Stimulated activated CD8-positive, alpha-beta memory T cell treated with anti-CD3 and anti-CD28 coated beads, Interleukin-7, amount 100 ng/mL, for 1 hour (primary cell): ENCODE measurements at places on chromosomes 4 and X.

DNA sequence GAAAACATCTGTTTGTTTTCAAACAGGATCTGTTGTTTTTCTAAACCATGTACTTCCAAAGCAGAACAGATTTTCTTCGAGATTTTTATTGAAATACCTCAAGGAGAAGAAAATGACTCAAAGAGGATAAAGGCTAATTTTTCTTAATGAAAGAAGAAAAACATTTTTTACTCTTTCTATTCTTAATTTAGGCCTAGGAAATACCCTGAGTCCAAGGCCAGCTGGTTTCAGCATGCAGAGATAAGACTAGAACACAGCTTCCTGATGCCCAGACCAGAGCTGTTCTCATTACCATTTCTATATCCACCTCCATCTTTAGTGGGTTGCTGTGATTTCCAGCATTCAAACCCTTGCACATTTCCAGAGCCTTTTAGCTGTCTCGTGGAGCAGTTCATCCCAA, 18.3 kb downstream of the GAB1 start:
- DNase-seq, result no peak

DNA sequence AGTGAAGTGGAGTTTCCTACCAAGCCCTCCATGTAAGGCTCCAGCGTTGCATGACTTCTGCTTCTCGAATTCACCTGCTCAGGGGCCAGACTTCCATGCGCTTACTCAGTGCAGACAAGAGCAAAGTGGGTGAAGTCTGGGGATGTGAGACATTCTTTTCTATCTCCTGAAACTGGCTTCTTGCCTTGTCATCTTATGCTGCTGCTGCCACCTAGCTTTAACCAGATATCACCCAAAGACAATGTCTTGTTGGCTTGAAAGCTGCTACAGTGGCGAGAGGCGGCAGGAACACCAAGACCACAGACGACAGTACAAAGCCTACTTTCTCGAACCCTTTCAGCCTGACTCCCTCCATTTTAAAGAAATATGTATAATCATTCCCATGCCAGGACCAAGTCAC, 103.6 kb upstream of the ADGRG2 start:
- DNase-seq, result no peak

GRCh38 chr4:118762155-118762554, 73.8 kb downstream of the SEC24D start:
- no peak for DNase-seq

DNA sequence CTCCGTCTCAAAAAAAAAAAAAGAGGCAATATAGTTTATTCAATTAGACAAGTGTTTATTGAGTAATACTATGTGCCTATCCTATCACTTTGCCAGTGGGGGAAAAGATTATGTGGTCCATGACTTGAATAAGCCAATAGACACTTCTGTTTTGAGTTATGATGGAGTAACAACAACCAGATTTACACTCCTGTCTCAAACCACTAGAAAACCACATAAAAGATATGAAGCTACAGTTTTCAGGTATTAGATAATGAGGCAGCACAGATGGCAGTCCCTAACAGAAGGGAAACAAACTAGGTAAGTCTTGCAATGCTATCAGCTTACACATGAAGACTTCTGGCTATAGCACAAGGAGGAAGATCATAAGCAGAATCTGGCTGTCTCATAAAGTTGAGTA, 22.5 kb downstream of the NFXL1 start:
- no peak for DNase-seq

- no peak for DNase-seq
These were observed 2.1 kb downstream of the LEF1 start for GRCh38 chr4:108166441-108167315.

GRCh38 chr4:109810552-109811387, 4.8 kb upstream of the GAR1 start:
- DNase-seq, result no peak

- no peak for DNase-seq
These were observed 96.4 kb downstream of the POLA1 start for GRCh38 chrX:24790166-24790565.

- no peak for DNase-seq
These were observed 385.2 kb downstream of the BMPR1B start for GRCh38 chr4:95142932-95143331.

- DNase-seq, result no peak
These were observed 353.8 kb downstream of the MAPK10 start for GRCh38 chr4:86006057-86006456.

DNA sequence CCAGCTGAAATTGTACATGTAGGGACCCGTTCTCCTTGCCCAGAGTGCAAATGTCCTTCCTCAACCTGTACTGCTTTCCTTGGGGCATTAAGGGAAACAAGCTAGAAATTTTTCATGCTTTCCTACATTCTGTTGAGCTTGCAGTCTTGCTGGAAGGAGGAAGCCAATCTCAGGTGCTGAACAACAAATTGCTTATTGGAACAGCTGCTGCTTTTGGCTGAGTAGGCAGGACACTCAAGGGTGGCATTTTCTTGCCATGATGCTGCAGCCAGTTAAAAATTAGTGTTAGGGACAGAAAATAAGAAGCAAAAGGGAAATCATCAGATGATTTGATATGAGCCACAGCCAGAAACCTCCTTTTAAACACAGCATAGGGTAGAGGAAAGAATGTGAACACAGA, 223.7 kb downstream of the QDPR start:
- no peak for DNase-seq

DNA sequence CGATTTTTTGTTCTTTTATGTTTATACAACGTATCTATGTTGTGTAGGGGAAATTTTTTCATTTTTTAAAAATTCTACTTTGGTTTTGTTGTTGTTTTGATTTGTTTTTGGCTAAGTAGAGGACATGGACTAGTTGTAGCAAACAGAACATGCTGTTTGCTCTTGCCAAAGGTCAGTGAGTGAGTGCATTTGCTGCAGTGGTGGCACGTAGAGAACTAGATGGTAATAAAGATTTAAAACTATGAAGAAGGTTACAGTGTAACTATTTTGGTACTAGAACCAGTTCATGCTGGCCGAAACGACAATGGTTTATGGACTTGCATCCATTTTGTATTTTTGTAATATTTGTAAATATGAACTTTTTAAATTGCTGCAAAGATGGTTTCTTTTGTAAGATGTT, 1.9 kb upstream of the SCML1 start:
- DNase-seq, result no peak

- no peak for DNase-seq
These were observed 35.8 kb upstream of the TMEM164 start for GRCh38 chrX:109967156-109967555.

- peak; percentile 0 for DNase-seq
These were observed 64.1 kb downstream of the QDPR start for GRCh38 chr4:17447675-17448298.

DNA sequence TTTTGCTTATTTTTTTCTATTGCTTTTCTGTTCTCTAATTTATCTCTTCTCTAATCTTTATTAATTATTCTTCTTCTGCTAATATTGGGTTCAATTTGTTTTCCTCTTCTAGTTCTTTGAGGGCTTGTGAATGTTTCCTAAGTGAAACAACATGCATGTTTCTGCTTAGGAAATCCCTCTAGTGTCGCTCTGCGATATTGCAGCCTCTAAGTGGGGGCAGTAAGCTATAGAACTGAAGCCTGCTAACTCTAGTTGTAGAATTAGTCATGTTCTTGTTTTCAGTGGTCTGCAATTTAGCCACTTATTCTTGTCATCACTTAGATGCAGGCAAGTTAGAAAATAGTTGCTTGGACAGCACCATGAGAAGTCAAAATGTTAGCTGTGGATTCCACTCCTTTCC, 222.6 kb downstream of the SPIN4 start:
- no peak for DNase-seq

DNA sequence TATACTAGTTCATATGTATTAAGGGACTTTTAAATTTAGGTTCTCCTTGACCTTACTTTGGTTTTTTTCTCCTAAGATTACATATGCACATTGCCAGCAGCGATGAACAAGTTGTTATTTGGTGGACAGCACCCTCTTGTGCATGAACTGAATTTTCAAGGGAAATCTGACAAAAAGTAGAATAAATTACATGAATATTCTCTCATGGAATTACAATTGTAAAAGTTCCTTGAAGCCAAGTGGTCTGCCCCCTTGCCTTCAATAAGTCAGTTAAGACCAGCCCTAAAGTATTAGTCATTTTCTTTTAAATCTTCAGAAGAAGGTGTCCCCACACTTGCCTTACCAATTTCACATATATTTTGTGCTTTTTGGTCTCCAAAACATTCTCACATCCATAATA, 30.7 kb upstream of the SMARCA5 start:
- no peak for DNase-seq

DNA sequence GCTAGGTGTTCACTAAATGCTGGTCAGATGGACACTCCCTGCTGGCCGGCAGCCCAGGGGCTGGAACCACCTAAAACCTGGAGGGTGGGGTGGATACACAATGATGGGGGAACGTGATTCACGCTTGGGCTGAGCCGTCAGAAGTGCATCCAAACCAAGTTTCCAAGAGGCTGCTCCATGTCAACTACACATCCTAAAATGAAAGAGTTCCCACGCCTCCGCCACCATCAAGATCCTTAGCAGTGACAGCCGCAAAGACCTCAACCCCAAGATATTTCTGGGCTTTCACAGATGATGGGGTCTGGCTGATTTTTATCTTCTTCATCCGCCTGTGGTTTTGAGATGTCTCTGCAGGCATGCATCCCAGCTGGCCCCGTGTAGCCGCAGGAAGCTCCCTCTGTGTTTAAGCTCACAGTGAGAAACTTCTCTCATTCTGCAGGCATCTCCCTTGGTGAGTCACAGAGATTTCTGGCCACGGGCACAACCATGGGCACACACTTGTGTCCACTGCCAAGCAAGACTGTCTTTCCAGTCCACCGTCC, 84.4 kb downstream of the HTRA3 start:
- DNase-seq, result no peak

DNA sequence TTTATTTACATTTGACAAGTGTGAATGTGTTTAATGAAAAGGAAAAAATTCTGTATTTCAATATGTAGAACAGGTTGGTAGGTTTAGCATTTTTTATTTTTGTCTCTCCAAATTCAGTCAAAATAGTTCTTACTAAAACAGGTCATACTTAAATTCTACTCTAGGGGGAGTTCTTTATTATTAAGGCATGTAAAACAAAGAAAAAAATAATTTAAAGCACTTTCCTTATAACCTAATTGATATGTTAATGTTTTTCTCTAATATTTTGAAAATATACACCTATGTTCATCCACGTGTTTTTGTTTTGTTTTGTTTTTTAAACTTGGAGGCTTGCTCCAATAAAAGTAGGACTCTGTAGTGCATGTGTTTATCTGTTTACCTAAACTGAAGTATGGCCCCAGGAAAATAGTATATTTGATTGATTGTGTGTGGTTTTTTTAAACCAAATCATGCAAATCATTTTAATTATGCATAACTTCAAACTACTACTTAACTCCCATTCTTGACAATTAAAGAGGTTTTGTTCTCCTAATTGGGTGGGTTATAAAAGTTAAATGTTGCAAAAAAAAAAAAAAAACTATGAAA, 562.7 kb downstream of the RPA4 start:
- DNase-seq, result no peak

DNA sequence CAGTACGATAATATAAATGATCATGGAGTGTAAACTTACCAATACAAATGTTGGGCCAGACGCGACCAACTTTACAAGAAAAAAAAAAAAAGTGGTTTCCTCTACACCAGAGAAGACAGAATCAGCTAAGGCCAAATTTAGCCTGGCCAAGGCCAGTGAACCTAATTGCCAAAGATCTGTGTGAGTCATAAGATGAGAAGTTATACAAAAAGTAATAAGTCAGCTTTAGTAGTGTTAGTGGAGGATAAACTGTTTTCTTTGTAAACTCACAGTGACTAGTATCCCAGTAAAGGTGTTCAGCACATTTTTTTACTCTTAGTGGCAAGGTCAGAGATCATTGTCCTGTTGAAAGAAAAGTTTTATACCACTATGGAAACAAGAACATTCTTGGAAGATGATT, 531.4 kb upstream of the TECRL start:
- DNase-seq, result no peak

- DNase-seq, result no peak
These were observed 160.9 kb downstream of the AFAP1 start for GRCh38 chr4:7778510-7779431.

GRCh38 chrX:103756736-103757135, 19.9 kb upstream of the PLP1 start:
- no peak for DNase-seq

DNA sequence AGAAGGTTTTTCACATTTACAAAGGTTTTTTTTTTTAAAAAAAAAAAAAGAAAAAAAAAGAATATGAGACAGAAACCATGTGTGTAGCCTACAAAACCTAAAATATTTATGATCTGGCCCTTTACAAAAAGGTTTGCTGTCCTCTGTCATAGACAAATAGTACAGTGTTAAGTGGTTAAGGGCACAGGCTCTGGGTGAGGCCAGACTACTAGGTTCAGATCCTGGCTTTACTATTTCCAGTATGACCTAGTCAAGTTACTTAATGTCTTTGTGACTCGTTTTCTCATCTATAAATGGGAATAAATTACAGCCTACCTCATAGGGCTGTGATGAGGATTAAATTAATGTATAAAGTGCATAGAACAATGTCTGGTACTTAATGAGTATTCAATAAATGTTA, 56.5 kb downstream of the GAB1 start:
- DNase-seq, result no peak

- no peak for DNase-seq
These were observed 1.4 kb downstream of the CXCR3 start for GRCh38 chrX:71616672-71617529.

- no peak for DNase-seq
These were observed 172.9 kb downstream of the AFAP1 start for GRCh38 chr4:7766661-7767345.

DNA sequence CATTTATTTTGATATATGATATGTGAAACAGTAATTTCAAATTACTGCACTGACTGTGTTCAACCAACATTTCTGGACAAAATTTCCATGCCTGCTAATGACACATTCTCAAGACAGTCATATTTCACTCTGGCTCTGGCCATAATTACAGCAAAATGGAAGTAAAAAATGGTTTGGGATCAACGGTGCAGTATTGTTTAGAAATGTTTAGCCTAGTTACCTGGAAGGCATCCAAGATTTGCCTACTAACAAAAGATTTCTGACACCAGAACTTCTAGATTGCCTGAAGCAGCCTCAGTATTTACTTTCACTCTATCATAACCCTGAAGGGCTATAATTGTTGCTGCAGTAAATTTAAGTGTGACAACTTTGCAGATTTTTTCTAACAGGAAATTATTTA, 416.3 kb downstream of the PCDH10 start:
- DNase-seq, result no peak

GRCh38 chr4:95742179-95742578, 97.7 kb upstream of the PDHA2 start:
- no peak for DNase-seq

GRCh38 chr4:60930866-60931265, 269.3 kb upstream of the ADGRL3 start:
- no peak for DNase-seq

GRCh38 chr4:118281611-118282442, 71.0 kb downstream of the PRSS12 start:
- no peak for DNase-seq

- DNase-seq, result no peak
These were observed 59.2 kb upstream of the PARM1 start for GRCh38 chr4:74873545-74874301.

- DNase-seq, result peak; percentile 26
These were observed 28.8 kb upstream of the SOWAHD start for GRCh38 chrX:119729408-119730201.
